Naive thymus-derived CD8-positive, alpha-beta T cell (primary cell): ENCODE measurements at places on chromosomes 12 and 14.

GRCh38 chr14:61129168-61129745, 148.2 kb downstream of the SLC38A6 start:
- peaks cover 15% of the 10 kb centered on the region for H3K27me3 ChIP-seq
- H3K27ac ChIP-seq: no peak overlapping the region
- no peaks in the 10 kb centered on the region for H3K4me1 ChIP-seq
- no peak for DNase-seq
- no peaks in the 10 kb centered on the region for H3K36me3 ChIP-seq

DNA sequence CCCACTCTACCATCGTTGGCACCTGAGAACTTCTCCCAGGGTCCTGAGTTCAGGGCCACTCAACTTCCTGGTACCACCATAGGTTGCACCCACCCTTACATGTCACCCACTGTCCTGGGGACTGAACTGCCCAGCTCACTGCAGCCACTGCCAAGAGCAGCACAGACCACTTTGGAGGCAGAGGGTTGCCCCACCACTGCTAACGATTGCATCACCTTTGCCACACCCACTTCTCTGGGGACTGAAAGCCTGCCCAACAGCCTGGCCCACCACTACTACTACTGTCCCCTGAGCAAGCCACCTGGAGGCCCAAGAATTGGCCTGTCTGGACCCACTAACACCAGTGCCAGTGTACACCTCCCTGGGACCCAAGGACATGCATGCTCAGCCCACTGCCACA, 27.6 kb downstream of the CACNA2D4 start:
- no peak overlapping the region for H3K4me3 ChIP-seq
- no peak overlapping the region for H3K27ac ChIP-seq
- peaks cover 51% of the 10 kb centered on the region for H3K36me3 ChIP-seq
- no peak for DNase-seq
- H3K4me1 ChIP-seq: no peaks in the 10 kb centered on the region

DNA sequence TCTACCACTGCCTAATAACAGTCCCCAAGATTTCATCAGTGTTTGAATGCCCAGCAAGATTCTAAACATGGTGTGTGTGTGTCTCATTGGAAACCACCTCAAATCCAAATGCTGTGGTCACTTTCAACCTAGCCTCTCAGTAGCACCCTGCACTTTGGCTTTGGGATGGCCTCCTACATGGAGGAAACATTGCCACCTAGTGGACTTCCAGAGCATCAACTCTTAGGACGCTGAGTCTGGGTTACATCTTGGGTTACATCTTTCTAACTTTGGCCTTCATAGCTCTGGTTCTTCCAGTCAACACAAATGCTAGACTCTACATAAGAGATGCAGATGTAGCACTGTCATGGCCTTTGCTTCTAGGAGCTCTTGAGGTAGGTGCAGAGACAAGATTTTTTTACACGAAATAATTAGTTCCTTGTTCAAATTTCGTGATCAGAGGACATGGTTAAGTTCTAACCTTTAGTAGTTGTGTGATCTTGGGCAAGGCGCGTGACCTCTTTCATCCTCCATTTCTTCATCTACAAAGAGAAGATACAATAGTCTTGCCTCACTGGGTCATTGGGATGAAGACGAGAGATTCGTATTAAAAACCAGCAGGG, 113.5 kb upstream of the VASH1 start:
- no peak overlapping the region for H3K4me3 ChIP-seq
- no peak overlapping the region for H3K27ac ChIP-seq
- no peaks in the 10 kb centered on the region for H3K4me1 ChIP-seq
- H3K27me3 ChIP-seq: peaks cover 7% of the 10 kb centered on the region
- H3K36me3 ChIP-seq: no peaks in the 10 kb centered on the region
- DNase-seq: no peak

DNA sequence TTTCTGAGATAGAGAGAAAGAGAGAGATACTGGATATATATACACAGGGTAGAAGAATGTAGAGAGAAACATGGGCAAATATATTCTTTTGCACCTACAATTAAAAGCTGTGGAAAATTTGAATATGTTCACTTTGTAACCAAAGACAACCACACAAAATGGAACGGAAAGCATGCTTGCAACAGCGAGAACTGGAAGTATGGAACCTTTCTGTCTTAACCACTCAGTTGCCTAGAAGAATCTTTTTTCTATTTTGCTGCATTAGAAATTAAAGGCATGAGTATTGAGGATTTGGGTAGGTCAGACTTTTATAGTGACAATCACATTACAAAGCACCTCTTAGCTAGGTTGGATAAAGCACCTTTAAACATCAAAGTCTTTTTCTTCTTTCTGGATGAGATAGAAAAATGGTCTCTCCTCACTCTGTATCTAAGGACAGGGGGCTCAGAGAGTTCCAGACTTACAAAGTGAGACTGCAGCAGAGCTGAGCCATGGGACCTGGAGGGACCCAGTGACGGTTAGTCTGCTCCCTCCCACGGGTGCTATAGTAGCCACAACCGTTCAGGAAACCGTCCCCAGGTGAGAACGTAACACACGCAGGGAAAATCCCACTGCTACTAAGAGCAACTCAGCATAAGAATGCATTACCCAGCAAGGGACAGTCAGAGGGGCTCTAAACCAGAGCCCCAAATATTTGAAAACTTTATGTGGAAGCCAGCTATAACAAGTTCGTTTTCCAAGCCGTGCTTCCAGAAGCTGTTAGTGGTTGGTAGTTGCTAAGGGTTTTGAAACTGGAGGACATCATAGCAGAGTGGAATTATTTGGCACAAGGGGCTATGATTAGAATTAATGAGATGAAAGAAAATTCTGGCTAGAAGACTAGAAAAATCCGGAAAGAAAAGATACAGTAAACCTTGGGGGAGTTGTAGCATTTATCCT, 97.1 kb downstream of the DAD1 start:
- no peak for DNase-seq
- H3K27me3 ChIP-seq: no peaks in the 10 kb centered on the region
- H3K36me3 ChIP-seq: no peaks in the 10 kb centered on the region
- H3K4me3 ChIP-seq: peak overlapping the region; percentile 93
- no peaks in the 10 kb centered on the region for H3K4me1 ChIP-seq

DNA sequence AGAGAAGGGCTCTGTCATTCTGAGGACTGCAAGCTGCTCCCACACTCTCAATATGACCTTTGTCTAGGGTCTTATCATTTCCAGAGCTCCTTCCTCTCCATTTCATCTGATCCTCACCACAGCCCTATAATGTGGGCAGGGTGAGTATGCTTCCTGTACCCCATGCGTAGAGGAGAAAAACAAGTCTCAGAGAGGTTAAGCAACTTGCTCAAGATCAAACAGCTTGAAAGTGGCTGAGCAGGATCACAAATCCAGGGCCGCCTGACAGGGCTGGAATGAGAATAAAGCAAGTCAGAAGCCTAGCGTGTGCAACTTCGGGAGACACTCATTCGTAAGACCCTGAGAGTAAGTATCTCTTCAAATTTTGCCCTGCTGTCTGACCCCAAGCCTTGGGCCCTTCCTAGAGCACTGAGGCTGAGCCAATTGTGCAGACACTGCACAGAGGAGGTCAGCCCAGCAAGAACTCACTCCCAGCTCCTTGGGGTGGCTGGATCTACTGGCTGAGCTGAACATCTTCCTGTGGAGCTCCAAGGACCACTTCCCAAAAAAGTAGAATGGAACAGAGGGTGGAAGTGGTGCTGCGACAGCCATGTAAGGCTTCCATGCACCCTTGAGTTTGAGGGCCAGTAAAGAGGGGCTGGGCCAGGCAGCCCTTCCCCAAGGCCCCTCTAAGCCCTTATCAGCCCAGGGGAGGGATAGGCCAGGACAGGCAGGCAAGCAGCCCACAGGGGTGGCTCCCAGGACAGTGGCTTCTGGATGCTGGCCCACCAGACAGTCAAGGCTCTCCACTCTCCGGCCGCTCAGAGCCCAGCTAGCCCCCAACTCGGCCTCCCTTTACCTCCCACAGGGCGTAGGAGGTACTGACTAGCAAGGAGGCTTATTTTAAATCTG, 10.5 kb downstream of the ZFP36L1 start:
- H3K4me3 ChIP-seq: peak overlapping the region; percentile 66
- DNase-seq: peak; percentile 54
- H3K27ac ChIP-seq: peak overlapping the region; percentile 87
- no peaks in the 10 kb centered on the region for H3K36me3 ChIP-seq
- peaks cover 93% of the 10 kb centered on the region for H3K4me1 ChIP-seq
- no peaks in the 10 kb centered on the region for H3K27me3 ChIP-seq
